Dermis microvascular lymphatic vessel endothelial cell (primary cell): ENCODE measurements at places on chromosomes 5 and 9. TPM values are rescaled to one million over a fixed set of nuclear protein-coding genes. Genes with fewer than 3 reads are reported as not detected.

The SLC4A9 gene
- not detected in 2 replicates for total RNA-seq

DNA sequence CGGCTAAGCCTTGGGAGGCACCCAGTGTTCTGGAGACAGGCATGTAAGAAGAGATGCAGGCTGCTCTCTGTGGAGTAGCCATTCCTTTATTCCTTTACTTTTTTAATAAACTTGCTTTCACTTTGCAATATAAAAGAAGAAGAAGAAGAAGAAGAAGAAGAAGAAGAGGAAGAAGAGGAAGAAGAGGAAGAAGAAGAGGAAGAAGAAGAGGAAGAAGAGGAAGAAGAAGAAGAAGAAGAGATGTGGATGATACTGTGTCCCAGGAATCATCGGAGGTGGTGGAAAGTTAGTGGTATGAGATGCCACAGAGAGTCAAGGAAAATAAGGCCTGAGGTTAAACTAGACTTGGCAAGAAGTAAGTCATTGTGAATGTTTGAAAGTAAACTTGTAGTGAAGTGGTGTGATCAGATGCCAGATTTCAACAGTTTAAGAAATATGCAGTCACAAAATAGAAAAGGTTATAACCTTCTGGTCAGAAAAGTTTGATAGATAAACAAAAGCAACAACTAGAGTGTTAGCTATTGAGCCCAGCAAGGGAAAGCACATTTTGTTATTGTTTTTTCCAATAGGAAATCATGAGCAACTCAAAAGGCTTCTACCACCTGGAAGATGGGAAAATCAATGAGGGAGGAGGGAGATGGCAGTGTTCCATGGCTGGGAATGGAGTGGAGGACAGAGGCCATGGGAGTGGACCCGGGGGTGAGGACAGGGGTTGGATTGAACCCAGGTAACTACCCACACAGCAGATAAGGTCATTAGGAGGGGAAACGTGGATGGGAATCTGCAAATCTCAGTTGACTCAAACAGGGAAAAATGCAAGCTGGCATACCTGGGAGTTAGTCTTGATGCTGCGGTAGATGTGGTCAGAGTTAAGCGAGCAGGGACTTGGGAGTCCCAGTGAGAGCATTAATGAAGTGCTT is 16.8 kb downstream of the AOPEP start:
- DNase-seq = no peak

DNA sequence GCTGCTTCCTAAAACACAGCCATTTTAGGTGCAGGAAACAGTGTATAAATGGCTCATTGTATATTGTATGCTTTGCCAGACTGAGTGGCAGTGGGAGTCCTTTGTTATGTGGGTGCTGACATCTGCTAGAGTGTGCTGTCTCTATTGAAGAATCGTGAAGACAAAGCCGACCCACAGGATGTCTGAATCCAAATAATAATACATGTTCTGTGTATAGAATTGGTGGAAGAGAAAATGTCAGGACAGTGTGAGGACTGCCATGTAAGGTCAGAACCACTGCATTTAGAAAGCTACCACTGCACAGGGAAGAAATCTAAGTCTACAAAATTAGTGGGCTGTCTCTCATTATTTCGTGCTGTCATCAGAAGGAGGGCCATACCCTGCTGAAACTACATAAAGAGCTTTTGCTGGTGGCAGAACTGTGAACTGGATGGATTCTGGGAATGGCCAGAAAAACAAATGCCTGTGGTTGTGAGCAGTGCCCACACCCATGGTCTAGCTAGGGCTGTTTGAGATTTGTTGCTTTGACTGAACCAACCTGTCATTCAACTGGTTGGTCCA is 2.5 kb downstream of the IL7R start:
- DNase-seq = no peak

GRCh38 chr5:123520677-123521247 is 8.8 kb downstream of the CSNK1G3 start:
- DNase-seq = no peak

- DNase-seq = peak; percentile 53
Observed at GRCh38 chr9:84969084-84969483, 299.6 kb downstream of the NTRK2 start.

DNA sequence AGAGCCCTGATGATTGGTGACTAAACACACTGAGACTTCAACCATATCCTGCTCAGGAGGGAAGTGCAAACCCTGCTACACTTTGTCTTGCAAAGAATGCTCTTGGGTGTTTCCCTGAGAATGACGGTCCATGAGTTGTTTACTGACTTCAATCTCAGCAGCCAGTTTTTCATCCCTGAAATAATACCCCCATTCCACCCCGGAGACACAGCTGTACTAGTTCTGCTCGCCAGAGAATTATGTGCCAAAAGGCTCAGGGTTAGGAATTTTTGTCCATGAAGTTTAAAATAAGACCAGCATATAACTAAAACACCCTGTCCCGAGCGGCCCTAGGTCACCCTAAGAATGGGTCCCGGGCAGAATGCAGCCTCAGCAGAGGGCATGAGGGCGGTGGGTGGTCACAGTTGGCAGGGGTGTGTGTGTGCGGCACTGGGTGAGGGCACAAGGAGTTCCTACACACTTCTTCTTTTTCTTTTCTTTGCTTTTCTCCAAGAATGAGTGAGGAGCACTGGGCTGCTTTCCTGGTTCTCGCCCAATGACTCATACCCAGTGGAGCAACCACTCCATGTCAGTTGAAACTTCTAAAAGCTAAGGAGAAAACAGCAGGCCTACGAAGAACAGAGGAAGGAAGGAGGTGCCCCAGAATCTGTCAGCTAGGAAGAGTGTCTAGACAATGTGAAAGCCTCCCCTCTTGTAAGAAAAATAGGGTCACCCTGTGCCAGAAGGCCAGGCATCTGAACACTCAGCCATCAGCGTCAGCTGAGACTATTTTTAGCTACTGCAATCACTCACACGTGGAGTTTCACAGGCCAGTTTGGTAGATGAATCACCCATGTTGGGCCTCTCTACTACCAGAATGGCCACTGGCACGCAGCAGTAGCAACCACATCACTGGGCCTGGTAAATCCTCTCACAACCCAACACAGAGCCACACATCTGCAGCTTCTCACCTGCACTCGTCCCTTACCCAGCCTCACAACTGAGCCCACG is 105.9 kb downstream of the DPYSL3 start:
- DNase-seq = no peak

DNA sequence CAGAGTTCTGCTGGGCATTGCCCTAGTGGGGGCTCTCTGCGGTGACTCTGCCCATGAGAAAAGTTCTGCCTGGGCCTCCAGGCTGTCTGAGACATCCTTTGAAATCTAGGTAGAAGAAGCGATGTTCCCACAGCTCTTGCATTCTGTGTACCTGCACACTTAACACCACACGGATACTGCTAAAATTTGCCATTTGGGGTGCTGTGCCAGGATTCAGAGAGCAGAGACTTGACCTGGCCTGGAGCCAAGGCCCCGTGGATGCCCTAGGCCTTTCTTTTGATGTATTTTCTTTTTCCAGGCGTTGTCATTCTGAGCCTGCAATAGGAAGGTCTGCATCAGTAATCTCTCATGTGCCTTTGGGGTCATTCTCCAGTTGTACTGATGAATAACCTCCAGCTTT is 89.3 kb upstream of the IL12B start:
- no peak for DNase-seq

- no peak for DNase-seq
Observed at GRCh38 chr9:5509573-5509972, 758 bp upstream of the PDCD1LG2 start.

DNA sequence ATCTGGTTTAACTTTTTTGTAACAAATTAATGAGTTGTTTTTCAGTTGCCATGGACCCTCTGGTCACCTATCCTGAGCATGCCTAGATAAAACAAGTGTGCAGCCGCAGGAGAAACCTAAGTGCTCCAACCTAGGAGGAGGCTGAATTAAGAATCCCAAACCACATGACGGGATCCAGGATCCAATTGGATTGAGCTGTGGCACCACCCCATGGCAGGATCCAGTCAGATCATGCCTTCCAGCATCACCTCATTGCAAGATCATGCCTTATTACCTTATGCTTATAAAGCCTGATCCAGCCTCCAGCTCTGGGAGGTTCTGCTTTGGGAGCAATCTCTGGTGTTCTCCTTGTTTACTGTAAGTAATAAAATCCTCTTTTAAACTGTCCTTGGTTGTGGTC is 662.0 kb downstream of the TLR4 start:
- DNase-seq = no peak

The HTR1A gene
- not detected in 2 replicates for total RNA-seq

- no peak for DNase-seq
Observed at GRCh38 chr9:71648453-71648852, 119.9 kb downstream of the CEMIP2 start.

The TRPM6 gene
- 0.25 and 0.26 TPM in 2 replicates for total RNA-seq

- no peak for DNase-seq
Observed at GRCh38 chr9:81684635-81685034, 4.7 kb downstream of the TLE1 start.
